Epithelial cell of proximal tubule (primary cell): ENCODE measurements at places on chromosomes 1 and 21.

DNA sequence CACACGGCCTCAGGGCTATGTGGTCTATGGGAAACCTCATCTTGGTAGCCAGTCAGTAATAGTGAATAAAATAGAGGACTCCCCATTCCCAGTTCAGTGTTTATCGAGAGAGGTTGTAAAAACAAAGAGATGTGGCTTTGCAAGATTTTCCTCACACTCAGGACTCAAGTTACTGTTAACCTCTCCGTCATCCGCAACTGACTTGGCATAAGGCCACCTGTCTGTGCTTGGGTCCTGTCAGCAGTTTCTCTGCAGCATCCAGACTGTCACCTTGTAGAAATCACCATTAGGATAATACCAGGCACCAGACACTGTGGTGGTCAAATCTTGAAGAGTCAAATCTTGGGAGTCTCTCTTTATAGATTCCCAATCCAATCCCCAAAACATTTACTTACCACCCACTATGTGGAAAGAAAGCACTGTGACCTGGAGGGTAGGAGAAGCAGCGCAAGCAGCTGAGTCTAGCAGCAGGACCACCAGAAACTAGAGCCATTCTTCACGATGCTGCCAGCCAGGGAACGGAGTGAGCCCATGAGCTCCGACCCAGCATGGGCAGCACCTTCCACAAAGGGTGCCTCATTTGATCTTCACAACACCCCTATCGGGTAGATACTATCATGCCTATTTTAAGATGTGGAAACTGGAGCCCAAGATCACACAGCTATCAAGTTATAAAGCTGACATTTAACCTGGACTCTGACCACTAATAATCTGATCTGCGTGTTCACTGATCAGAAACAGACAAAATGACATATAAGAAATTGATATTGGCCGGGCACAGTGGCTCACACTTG lies 5.6 kb upstream of the GPR25 start:
- no peak for DNase-seq

GRCh38 chr1:228288536-228289238 lies 80.8 kb downstream of the OBSCN start:
- DNase-seq = no peak

GRCh38 chr1:2650967-2651645 lies 18.3 kb upstream of the MMEL1 start:
- no peak for DNase-seq

DNA sequence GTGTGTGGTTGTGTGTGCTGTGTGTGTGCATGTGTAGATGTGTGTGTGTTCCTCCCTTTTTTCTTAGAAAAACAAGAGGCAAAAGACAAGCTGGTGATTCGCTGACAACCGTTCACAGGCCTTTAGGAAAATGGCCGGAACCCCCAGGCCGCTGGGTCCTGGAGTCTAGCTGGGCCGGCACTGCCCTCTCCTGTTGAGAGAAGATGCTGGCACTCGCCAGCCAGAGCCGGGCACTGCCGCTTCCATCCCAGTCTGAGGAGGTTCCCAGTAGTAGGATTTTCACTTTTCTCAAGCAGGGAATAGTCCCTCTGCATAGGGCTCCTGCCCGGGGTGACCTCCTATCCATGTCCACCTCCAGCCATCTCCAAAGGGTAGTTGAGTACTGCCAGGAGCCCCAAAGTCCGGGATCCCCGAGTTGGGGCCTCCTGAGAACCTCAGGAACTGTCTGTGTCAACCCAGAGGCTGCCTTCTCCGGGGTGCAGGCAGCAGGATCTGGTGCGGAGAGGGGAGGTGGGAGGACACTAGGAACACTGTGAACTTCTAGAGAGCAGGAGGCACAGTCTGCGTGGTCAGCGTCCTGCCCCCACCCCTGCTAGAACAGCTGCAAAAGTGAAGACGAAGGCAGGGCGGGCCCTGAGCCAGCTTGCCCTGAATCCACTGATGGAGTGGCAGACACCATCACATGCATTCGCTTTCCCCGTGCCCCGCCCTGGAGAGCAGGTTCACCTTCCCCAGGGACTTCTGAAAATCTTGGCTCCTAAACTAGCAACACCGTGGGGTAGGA lies 44.1 kb upstream of the ARHGEF16 start:
- DNase-seq = peak; percentile 1

DNA sequence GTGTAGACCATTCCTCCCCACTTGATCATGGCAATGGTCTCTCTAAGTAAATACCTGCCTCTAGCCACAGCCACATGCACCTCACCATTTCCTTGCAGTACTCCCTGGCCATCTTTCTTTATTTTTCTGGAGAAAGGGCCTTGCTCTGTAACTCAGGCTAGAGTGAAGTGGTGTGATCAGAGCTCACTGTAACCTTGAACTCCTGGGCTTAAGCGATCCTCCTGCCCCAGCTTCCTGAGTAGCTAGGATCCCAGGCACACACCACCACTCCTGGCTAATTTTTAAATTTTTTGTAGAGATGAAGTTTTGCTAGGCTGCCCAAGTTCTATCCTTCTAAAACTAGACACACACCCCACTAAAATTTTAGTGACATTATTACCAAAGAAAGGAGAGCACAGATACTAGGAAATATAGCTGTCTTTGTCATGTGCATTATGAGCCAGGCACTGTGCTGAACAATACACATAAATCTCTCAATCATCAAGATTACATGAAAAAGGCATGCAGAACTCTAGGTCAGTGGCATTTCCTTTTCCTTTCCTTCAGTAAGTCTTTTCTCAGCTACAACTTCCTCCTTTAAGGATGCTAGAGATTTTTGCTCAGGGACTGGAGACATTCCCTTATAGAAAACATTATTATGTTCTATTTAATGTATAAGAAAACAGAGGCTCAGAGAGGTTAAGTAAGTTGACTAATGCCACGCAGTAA lies 95.0 kb upstream of the SERBP1 start:
- no peak for DNase-seq

GRCh38 chr1:181060066-181060465 lies 26.3 kb downstream of the MR1 start:
- no peak for DNase-seq

- DNase-seq = no peak
These were observed 30.4 kb upstream of the CR2 start for GRCh38 chr1:207423560-207424292.
